ENCODE measurements at places on chromosomes 16 and 17.

DNA sequence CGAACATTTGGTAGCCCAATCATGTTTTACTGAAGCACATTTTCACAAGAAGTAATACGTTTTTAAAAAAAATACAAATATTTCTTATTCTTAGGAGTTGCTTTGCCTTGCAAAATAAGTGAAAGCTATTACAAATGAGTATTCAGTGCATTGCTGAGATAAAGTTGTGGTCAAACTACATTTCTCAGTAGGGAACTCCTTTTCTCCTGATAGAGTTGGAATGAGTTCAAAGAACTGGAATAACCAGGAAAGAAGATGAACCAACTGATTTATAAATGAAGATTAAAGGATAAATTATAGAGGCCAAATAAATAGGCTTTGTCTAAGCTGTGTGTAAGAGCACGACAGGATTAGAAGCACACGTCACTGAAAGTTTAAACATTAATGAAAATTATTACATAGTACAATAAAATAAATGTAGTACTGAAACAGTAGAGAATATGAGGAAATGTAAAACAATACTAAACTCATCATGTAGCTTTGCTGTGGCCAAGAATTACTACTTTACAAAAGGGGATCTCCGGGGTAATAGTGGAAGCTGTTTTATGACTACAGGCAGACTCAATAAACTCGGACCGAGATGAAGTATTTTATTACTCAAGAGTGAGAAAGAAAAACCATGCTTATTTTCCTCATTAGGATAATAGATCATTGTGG, 73.6 kb downstream of the KCNJ2 start:
- DNase-seq, result no peak

- no peak for DNase-seq
These were observed 5.6 kb upstream of the RBL2 start for GRCh38 chr16:53428681-53429080.

DNA sequence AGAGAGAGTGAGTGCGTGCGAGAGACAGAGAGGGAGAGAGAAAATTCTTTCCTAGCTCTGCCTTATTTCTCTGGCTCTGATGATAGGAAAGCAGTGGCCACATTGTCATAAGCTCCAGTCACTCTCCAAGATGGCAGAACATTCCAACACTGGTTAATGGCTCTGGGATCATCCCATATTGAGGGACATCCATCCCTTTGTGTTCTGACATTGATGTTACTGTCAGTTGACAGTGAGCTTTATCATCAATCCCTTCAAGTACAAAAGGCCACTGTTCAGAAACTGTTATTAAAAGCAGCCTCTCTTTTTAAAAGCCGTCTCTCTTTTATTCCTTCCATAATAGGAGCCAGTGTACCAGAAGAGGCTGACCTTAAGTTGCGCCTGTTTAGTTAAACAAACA, 1084.9 kb upstream of the RBFOX1 start:
- DNase-seq, result no peak

GRCh38 chr17:81057079-81057730, 22.3 kb downstream of the BAIAP2 start:
- DNase-seq, result no peak

DNA sequence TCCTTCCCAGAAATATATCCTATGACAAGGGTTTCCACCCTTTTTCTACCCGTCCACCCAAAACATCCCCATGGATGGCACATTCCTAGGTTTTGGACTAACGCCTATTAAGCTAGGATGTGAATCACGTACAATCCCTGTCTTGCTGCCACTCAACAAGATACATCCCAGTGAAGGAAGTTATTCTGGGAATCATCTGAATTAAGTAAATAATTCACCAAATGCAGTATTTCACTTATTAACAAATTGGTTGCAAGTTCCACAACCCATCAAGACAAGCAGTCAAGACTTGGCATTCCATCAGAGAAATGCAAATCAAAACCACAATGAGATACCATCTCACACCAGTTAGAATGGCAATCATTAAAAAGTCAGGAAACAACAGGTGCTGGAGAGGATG, 32.1 kb downstream of the ASPA start:
- no peak for DNase-seq

Data from NCI-H446 (cell line).